NCI-H460 (cell line): ENCODE measurements at places on chromosomes 3 and 15. TPM values are rescaled to one million over a fixed set of nuclear protein-coding genes. Genes with fewer than 3 reads are reported as not detected.

- DNase-seq, result no peak
Observed at GRCh38 chr3:32973982-32974381, 22.5 kb downstream of the CCR4 start.

DNA sequence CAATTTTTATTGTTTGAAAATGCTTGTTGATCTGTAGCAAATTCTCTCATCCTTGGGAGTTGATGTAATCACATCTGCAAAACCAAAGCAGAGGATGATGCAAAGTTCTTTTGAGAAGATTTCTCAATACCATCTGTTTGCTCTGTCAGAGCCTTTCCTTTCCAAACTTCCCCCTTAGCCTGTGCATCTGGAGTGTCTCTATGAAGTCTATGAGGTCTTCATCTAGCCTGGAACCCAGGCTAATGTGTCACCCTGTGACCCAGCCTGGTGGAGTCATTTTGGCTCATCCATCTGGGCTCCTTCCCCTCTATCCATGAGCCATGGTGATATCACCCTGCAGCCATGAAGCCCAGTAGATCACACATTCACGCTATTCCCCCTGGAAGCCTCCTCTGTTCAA is 123.2 kb upstream of the SLC7A14 start:
- DNase-seq, result no peak

DNA sequence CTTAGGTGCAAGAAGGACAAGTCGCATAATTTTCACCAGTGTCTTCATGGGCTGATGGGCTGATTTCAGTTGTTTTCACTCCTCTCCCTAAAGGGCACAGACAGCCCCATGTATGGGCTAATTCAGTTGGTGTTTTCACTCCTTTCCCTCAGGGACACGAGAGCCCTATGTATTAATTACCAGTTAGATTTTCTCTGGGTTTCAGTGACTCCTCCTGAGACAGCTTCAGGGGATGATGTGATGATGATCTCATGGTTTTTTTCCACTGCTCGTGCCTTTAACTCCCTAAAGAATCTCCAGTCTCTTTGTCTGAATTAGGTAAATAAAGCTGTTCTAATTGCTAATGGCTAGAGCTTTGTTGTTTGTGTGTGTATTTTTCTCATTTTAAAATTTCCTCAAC is 9.9 kb downstream of the RAMAC start:
- DNase-seq, result no peak

ZNF860 gene
- 0.10 TPM in 1 of 2 replicates, not detected in the other for total RNA-seq

GRCh38 chr3:197545101-197545500 is 10.7 kb downstream of the BDH1 start:
- no peak for DNase-seq

TMEM202 gene
- not detected in 2 replicates for total RNA-seq

- no peak for DNase-seq
Observed at GRCh38 chr3:194384569-194385001, 14.5 kb downstream of the GP5 start.

GRCh38 chr3:171113716-171114115 is 87.2 kb upstream of the SLC2A2 start:
- no peak for DNase-seq

TRH gene
- not detected in 2 replicates for total RNA-seq

DNA sequence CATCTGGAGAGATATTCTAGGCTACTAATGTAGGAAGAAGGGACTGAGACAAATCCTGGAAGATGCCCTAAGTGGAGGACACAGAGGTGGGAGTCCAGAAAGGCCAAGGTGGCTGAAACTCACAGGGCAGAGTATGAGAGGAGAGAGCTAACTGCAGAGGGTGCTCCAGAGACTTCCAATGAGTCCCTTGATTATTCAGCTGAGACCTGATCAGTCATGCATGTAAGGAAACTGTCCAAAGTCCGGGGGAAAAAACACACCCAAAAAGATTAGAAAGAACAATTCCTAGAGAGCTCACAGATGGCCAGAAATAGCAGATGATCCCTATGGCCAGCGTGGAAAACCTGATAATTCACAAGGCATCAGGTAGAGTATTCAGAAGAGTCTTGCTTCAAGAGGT is 18.7 kb upstream of the FOXP1 start:
- DNase-seq, result no peak

GRCh38 chr15:77901251-77901881 is 176.1 kb downstream of the TBC1D2B start:
- no peak for DNase-seq

GRCh38 chr3:54563501-54564200 is 364.2 kb downstream of the LRTM1 start:
- DNase-seq, result no peak

FETUB gene
- not detected in 2 replicates for total RNA-seq

DNA sequence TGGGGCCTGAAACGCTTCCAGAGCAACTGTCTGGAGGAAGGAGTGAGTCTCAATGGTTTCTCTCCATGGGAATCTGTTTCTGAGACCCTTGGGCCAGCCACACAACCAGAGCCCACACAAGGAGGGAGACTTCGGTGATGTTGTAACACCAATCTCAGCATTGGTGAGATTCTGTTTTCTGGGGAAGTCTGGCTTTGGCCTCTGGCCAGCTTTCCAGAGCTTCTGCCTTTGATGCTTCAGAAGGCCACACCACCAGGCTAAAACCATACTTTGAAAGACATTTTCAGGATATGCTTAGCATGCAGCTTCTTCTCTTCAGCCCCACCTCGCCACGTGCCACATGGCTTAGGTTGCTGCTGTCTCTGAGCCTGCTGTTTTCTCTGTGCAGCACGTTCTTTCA is 3.6 kb upstream of the EEFSEC start:
- no peak for DNase-seq

GRCh38 chr3:172520301-172520831 is 2.9 kb downstream of the TNFSF10 start:
- no peak for DNase-seq

- no peak for DNase-seq
Observed at GRCh38 chr15:96200357-96200967, 130.0 kb upstream of the NR2F2 start.

DNA sequence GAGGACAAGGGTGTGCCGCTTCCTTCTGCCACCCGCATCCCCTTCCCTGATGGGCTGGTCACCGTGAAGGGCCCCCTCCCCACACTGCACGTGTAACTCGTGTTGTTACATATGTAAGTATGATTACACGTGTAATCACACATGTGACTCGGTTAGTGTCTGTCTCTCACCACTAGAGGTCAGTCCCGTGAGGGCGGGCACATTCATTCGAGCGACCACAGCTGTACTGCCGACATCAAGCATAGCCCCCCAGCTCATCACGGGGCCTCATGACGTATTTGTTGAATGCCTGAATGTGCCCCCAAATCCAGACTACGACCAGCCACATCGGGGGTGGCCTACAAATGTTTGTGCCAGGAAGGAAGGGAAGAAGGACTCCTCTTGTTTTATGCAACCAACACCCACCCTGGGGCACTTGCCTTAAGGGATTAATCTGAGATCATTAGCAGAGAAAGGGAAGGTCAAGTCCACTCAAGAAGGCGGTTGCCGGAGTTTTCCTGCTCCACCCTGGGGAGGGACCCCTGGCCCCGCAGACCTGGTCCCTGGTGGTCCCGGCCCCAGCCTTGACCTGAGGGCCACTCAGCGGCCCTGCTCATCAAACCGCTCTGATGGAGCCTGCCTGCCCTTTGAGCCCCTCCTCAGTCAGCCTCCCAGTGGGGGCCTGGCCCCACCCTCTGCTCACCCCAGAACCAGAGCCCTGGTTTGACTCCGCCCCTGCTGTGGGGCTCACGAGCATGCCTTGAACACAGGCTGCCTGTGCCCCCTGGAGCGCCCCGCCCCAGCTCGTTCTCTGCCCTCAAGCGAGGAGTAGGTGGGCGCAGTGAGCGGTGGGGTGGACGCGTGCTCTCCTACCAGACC is 52.8 kb downstream of the RGMA start:
- peak; percentile 40 for DNase-seq

GRCh38 chr15:51403072-51403878 is 61.8 kb downstream of the GLDN start:
- peak; percentile 16 for DNase-seq
